Naive thymus-derived CD4-positive, alpha-beta T cell (primary cell): ENCODE measurements at places on chromosomes 1 and 21.

GRCh38 chr1:96361961-96362360, 359.6 kb upstream of the PTBP2 start:
- no peak for DNase-seq

DNA sequence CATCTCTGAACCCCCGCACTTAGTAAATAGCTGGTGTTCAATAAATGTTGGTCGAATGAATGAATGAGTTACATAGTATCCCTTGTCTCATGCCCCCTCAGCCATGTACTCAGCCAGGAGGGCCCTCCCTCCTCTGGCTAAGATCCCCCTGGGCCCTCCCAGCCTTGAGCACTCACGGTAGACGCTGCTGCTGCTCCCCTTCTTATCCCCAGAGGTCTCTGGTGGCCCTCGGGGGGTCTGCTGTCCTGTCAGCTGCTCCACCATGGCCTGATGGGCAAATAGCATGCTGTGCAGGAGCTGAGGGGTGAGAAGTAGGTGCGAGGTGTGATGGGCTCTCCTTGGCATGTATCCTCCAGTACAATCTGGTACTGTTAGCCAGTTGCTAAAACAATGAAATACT, 1.9 kb downstream of the ETV3L start:
- DNase-seq: no peak

- no peak for DNase-seq
Observed at GRCh38 chr1:99705385-99705784, 59.5 kb downstream of the PALMD start.

DNA sequence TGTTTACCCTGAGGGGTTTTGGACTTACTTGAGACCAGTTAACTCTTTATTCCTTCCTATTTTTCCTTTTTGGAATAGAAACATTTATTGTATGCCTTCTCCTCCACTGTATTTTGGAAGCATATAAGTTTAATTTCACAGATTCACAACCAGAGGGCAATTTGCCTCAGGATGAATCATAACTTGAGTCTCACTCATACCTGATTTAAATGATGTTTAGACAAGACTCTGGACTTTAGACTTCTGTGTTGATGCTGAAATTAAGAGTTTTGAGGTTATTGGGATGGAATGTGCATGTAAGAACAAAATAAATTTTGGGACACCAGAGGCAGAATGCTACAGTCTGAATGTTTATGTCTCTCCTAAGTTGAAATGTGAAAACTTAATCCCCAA, 7.1 kb upstream of the ADAM30 start:
- DNase-seq: no peak

GRCh38 chr1:212699104-212699624, 476 bp downstream of the BATF3 start:
- peak; percentile 40 for DNase-seq

DNA sequence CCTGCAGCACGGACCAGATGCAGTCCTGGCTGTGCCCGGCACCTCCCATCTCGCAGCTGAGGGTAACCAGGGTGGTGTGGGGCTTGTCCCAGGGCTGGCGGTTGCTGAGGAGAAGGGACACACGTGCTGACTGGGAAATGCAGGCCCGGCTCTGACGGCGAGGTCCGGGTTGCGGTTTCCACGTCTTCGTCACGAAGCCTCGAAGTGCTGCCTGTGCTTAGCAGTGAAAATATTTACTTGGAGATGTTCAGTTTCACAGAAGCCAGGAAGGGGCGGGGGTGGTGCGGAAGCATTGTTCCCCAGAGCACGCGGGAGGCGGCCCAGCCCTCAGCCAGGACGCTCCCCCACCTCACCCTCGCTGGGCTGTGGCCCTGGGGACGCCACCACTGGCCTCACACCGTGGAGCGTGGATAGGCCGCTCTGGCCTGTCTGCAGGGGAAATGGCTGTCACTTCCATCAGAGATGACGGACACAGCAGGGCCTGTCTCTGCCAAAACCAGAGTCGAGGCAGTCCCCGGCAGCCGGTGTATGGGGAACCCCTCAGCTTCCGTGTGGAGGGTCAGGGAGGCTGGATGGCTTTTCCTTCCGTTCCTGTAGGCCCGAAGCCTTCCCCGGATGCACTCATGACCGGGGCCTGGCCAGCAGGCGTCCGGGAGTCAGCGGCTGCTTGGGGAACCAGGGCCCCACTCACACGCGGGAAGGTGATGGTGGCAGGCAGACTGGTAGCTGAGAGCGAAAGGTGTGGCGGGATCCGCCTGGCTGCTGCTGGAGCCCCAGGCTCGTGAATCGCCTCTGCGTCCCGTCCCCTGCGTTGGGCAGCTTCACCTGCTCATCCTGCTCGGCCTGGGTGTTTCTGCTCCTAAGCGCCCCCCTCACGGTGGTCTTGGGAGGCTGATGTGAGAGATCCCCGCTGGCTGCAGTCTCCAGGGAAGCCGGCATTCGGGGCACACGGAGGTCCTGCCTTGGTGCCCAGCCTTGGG, 14.7 kb upstream of the POFUT2 start:
- peak; percentile 65 for DNase-seq

- peak; percentile 52 for DNase-seq
Observed at GRCh38 chr1:36384542-36385409, 948 bp downstream of the STK40 start.

- no peak for DNase-seq
Observed at GRCh38 chr1:116944613-116945012, 34.9 kb downstream of the PTGFRN start.
